ENCODE measurements at places on chromosomes 5 and 9.

DNA sequence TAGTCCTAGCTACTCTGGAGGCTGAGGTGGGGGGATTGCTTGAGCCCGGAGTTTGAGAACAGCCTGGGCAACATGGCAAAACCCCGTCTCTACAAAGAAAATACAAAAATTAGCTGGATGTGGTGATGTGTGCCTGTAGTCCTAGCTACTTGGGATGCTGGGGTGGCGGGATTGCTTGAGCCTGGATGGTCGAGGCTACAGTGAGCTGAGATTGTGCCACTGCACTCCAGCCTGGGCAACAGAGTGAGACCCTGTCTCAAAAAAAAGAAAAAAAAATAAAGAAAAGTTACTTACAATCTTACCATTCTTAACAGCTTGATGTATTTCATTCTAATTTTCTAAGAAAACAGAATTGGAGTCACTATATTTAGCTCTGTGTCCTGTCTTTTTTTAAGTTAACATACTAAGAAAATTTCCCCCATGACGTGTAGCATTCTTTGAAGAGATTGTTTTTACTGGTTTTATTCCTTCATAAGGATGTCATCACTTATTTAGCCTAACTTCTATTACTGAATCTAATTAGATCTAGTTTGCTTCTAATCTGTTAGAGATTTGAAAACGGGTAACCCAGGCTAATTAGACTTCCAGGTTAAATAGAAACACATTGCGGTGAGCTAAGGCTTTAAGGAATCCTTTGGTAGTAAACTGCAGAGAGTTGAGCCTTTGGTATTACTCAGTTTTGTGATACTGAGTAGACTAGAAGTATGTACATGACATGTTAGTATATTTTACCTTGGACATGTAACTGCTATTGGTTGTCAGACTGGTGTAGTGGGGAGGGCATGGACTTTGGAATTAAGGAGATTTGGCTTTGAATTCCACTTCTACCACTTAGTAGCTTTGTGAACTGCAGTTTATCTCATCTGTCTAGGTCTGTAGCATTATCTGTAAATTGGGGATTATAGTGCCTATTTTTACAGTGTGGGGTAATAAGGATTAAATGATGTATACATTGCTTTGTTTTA is 24.0 kb downstream of the HSPA4 start:
- peak; percentile 18 for DNase-seq

DNA sequence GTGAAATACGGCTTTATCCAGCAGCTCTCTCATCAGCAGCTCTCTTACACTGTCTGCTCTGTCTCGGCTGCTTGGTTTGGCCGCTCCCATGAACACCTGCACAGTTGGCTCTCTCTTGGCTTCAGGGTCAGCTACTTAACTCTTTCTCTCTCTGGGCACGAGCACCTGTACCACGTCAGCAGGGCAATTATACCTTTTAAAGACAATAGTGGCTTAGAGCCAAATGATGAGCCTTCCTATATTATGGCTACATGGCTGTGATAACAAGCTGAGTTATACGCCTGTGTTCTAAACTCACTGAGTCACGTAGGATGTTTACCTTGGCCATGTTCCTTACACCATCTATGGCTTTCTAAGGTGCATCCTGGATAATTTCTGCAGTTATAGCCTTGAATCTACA is 69.2 kb upstream of the CTNND2 start:
- DNase-seq: no peak

GRCh38 chr5:113221294-113222176 is 213.3 kb downstream of the TSSK1B start:
- DNase-seq: no peak

DNA sequence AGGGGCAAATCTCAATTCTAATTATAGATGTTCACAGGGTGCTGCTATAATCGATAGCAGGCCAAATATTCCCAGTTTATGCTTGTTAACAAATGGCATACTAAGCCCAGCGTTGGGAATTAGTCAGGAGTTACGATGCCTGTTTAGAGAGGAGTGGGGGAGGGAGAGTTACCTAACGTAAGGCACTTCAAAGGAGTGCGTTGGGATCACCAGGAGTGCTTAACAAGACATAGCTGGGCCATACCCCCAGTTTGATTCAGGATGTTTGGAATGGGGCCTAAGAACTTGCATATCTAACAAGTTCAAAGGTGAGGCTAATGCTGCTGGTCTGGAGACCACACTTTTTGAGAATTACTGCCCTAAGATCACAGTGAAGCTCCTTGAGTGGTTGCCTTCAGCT is 14.5 kb upstream of the SRP19 start:
- DNase-seq: no peak

DNA sequence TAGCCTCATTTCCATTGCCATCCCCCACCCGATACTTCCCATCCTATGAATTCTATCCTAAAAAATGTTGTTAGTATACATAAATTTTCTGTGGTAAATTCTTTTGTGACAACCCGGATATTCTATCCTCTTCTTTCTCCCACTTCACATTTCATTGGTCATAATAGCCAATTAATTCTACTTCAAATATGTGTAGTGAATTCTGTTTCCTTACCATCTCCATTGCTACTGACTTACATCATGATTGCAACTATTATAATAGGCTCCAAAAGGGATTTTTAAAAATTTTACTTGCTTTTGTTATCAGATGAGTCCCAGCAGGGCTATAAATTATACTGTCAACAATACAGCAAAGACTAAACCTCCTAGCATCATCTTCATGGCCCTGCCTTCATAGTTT is 1326.8 kb downstream of the PTPRD start:
- no peak for DNase-seq

DNA sequence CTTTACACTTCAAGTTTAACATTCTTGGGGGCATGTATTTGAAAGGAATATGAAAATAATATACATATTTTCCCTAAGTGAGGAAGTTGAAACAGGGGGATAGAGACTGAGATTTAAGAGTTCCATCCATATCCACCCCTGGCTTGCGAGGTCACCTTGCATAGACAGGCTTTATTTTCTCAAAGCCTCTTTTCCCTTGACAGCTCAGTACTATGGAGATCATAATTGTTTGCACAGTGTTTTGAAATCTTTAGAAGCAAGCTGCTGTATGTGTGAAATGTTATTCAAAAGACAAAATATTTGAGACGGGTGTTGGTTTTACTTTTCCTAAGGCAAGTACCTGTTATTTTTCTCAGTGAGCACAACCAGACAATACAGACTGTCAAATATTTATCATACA is 163.1 kb downstream of the LRRC70 start:
- DNase-seq: no peak

DNA sequence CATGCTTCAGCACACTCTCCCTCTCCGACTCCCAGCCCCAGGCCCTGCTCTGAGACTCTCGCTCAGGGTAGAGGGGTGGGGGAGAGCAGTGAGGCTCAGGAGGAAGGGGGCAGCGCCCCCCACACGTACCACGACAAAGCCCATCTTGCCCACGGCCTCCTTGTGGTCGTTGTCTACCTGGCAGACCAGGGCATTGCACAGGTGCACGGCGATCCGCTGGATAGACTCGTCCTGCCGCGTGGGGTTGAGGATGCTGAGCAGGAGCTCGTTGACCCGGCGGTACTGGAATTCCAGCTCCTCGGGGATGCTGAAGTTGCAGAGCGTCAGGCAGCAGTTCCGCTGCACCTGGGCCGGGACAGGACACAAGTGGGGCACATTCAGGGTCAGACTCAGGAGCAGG is 18.5 kb upstream of the ZDHHC12 start:
- no peak for DNase-seq

Data from umbilical cord (tissue), 2 donors.